ENCODE measurements at places on chromosomes 6 and 20.

- DNase-seq, result no peak
Observed at GRCh38 chr6:119209452-119210205, 131.2 kb upstream of the FAM184A start.

DNA sequence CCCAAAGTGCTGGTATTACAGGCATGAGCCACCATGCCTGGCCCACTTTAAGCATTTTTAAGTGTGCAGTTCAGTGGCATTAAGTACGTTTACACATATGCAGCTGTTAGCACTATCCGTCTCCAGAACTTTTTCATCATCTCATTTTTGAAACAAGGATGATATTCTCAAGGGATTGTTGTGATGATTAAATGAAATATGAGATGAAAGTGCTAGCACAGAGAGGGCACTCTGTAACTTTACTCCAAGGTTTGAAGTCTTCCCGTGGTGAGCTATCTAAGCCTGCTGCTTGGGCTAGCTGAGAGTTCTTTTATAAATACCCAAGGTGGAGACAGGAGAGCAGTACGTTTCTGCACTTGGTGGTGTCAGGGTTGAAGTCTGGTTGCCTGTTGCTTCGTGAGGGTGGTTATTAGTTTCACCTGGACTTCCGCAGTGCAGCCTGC is 6.6 kb downstream of the TM9SF4 start:
- no peak for DNase-seq

GRCh38 chr6:15574486-15574885 is 88.3 kb downstream of the DTNBP1 start:
- no peak for DNase-seq

DNA sequence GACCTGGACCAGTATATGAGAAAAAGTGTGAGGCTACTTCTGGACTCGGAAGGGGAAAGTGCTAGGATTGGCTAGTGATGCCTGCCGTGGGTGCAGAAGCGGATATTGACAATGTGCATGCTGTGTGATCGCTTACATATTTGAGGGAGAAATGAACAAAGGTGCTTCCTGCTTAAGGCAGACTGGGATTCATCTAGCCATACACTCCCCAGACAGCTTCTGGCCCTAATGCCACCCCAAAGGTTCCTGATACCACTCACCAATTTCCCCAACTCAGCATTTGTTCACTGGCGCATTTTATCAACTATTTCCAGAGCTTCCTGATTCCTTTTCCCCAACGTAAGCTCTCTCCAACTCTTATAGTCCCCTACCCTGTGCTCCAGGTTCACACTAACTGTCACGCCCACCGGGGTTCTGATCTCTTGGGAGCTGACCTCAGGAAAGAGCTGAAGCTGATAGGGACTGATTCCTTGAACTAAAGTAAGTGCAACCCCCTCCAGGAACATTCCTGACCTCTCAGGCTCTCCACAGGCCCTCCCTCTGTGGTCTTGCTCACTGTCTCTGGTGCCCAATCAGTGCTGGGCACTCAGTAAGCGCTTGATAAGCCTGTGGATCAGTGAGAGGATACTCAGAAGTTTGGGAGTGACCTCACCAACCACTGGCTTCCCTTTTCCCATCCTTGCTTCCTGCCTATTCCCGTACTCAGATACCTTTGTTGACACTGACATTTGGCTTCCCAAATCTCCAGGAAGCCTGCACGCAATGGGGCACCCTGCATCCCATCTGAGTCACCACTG is 73.3 kb downstream of the MRPL14 start:
- no peak for DNase-seq

- DNase-seq, result no peak
Observed at GRCh38 chr6:158512809-158513208, 47.1 kb upstream of the TMEM181 start.

DNA sequence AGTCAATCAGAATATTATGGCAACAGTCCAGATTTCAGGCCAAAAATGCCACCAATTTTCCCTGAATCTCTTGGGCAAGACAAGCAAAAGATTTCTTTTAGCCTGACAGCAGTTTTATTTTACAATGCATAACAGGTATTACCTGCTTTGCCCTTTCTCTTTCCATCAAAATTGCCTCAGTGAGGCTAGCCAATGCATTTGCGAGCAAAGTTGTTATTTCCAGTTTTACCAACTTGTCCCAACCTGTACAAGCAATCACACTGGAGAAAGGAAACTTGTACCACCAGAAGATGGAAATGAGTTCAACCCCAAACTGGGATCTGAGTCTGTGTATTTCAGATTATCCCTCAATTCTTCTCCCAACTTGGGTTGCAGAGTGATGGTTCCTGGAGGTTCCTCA is 279.9 kb upstream of the CDYL start:
- no peak for DNase-seq

- no peak for DNase-seq
Observed at GRCh38 chr6:160461641-160462040, 113.5 kb downstream of the SLC22A3 start.

DNA sequence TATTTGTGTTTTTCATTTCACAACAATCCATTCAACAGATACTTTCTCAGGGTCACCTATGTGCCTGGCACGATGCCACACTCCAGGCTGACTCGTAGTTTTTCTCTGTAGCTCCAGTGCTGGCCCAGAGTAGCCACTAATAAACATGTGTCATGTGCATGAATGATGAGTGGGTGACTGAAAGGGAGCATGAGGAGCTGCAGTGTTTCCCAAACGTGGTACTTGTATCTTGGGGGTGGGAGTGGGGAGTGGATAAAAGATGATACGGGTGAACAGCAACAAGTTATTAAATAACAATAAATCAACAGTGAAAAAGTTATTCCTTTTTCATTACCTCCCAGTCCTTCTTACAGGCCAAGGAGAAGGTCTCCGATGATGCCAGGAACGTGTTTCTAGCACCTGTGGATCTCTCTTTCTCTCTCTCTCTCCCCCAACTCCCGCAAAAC is 17.1 kb downstream of the SRXN1 start:
- no peak for DNase-seq

GRCh38 chr20:13261460-13262301 is 40.6 kb downstream of the ISM1 start:
- DNase-seq, result peak; percentile 49

- DNase-seq, result no peak
Observed at GRCh38 chr6:17700421-17701416, 6.0 kb downstream of the NUP153 start.

GRCh38 chr6:87274660-87275274 is 47.6 kb upstream of the SMIM8 start:
- DNase-seq, result no peak

GRCh38 chr6:148557796-148558321 is 189.0 kb upstream of the UST start:
- DNase-seq, result no peak

GRCh38 chr20:44838521-44838920 is 28.2 kb upstream of the RIMS4 start:
- DNase-seq, result no peak

GRCh38 chr6:152404936-152405595 is 232.1 kb downstream of the SYNE1 start:
- no peak for DNase-seq

GRCh38 chr6:39327507-39327906 is 5.0 kb upstream of the KCNK16 start:
- no peak for DNase-seq

DNA sequence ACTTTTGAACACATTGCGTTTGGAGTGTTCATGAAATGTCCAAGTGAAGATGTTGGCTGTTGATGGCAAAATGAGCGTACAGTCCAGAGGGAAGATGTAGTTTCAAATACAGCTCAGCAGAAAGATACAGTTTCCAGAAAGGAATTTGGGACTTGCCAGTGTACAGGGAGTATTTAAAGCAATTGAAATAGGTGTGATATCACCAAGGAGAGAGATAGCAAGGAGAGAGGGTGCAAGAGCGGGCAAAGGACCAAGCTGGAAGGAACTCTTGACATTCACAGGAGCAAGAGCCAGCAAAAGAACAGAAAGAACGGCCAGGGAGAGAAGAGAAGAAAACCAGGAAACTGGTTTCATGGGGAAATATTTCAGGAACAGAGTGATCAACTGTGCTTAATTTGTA is 47.8 kb downstream of the CARMIL1 start:
- no peak for DNase-seq

DNA sequence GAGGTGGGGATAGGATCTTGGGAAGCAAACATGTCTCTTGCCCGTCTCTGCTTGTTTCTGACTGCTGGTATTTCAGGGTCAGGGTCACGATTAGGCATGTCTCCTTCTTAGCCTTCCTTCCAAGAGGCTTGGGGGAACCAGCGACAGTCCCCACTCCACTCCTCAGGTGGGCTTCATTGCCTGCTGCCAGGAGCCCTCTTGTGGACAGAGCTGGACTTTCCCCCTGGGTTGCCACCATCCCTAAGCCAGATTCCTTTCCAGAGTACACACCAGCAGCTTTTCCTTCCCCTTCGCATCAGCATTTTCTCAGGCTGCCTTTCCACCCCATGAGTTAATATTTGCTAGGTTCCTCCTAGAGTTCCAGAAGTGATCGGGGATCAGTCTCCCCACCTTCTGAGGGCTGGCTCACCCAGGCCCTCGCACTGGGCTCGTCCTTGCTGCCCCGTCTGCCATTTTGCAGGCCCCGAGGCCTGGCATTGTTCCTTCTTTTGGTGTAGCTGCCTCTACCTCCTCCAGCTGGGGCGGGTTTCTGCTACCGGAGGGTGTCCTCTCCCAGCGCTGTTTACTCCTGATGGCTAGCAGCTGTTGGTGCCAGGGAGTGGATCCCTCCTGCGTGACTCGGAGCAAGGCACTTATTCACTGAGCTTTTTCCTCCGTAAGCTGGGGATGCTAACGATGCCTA is 8.8 kb upstream of the C20orf144 start:
- no peak for DNase-seq

- DNase-seq, result no peak
Observed at GRCh38 chr6:17945111-17945510, 42.3 kb downstream of the KIF13A start.

DNA sequence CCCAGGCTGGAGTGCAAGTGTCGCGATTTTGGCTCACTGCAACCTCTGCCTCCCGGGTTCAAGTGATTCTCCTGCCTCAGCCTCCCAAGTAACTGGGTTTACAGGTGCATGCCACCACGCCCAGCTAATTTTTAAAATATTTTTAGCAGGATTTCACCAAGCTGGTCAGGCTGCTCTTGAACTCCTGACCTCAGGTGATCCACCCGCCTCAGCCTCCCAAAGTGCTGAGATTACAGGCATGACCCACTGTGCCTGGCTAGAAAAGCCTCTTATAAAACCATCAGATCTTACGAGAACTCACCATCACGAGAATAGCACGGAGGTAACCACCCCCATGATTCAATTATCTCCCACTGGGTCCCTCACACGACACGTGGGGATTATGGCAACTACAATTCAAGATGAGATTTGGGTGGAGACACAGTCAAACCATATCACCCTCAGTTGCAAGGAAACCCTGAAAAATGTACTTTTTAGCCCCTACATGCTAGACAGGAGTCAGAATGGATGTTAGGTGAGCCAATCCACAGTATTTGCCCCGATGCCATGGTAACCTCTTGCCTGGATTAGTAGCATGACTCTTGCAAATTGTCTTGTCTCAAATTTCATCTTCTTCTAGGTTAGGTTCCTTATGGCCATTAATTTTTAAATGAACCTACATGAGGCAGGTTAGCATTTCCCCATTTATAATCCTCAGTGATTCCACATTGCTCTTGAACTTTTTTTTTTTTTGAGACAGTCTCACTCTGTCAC is 17.1 kb upstream of the SASH1 start:
- no peak for DNase-seq

DNA sequence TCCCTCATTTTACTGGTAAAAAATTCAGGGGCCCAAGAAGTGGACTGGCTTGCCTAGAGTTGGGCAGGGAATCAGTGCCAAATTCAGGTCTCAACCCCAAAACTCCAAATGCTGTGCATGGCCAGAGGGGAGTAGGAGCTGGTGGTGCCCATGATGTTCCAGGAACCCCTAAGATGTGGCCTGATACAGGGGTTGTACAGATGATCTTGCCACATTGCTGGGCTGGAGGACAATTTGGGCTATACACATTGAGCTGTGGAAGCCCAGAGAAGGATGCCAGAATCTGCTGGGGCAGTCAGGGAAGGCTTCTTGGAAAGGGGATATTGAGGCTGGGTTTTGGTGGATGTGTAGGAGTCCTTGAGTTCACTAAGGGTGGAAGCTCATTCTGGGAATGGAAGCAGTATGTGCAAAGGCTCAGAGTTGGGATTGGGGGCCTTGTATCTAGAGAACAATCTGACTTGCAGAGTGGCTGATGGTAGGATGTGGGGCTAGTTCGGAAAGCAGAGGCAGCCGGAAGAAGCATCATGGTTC is 38.0 kb upstream of the APCDD1L start:
- DNase-seq, result no peak

- no peak for DNase-seq
Observed at GRCh38 chr20:48364688-48365421, 462.9 kb downstream of the PREX1 start.

DNA sequence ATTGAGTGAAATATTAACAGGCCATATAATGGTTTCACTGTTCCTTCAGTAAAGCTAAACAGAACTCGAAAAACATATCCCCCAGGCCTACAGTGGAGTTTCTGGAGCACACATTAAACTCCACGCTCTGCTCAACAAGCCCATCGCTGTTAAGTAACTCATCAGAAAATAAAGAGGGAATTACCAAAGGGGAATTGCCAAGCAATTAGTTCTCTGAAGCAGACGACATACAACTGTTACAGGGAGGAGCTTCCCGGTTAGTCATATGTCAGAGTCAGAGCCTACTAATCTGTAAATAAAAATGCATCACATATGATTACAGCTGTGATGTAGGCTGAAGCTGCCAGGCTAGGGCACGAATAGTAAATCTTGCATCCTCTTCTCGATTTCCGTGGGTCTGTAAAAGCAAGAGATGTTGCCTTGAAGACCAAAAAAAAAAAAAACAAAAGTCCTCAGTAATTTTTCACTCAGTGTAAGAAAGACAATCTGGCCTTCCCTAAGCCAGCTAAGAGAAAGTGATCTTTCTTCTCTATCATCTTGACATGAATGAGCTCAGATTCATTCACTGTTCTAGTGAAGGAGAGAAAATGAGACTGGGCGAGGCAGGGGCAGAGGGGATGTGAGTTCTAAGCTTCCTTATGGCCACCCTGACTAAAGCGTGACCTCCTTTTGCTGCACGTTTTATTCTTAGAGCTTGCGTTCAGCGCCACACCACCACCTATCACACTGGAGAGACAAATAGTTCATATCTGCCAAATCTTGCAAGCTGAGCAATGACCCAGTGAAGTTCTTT is 13.8 kb downstream of the ATXN1 start:
- DNase-seq, result no peak

DNA sequence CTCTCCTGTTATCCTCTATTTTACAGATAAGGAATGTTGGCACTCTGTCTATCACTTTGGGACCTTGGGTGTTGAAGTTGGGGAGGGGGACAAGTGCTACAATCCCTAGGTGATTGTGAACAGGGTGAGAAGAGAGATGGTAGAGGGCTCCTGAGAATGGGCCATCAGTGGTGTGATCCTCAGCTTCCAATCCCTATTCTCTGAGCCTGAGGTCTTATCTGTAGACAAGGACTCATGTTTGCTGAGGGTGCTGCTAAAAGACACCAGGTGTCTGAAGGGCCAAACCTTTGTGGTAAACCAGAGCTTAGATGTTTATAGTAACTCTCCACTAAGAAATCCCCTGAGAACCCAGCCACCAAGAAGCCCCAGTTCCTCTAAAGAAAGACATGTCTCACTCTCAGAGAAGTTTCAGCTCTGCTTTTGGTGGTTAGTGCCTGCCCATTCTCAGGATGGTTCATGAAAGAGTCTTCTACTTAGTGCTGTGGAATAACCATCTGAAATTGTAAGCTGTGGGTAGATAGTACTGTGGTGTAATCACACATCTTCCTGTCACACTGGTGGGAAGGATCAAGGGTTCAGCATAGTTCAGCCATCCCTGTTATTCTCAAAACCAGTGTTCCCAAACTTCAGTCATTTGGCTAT is 58.2 kb upstream of the IL20RA start:
- no peak for DNase-seq

Data from stimulated activated CD8-positive, alpha-beta memory T cell treated with anti-CD3 and anti-CD28 coated beads, Interleukin-2, amount 100 ng/mL, for 48 hours (primary cell).